ENCODE measurements at places on chromosomes 1 and 21. TPM values are rescaled to one million over a fixed set of nuclear protein-coding genes. Genes with fewer than 3 reads are reported as not detected.

DNA sequence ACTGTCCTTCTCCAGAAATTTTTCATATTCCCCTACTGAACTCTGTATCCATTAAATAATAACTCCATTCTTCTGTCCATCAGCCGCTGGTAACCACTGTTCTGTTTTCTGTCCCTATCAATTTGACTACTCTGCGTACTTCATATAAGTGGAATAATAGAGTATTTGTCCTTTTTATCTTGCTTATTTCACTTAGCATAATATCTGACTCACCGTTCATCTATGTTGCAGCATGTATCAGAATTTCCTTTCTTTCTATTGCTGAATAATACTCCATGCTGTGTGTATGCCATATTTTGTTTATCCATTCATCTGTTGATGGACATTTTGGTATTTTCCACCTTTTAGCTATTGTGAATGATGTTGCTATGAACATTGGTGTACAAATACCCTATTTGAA lies 71.9 kb downstream of the CEP350 start:
- DNase-seq, result no peak

Gene SLC2A5
- 0.32 TPM for total RNA-seq

DNA sequence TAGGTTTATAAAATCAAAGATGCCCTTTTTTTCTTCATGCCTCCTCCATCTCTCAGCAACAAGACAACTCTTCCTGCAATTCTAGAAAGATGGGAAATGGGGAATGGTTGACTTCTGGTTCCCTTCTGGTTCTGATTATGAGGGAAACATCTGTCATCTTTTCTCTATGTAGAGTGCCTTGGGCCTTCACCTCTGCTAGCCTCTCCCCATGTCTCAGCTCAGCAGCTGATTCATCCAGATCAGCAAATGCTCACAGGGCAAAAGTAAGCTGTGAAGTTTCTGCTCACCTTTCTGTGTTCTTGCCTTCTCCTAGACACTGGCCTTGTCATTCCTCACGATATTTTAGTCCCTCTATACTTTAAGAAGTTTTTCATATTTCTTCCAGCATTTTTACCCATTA lies 17.8 kb upstream of the BECN2 start:
- DNase-seq, result no peak

Gene CELA3B
- not detected for total RNA-seq

Gene DLGAP3
- 1.6 TPM for total RNA-seq

DNA sequence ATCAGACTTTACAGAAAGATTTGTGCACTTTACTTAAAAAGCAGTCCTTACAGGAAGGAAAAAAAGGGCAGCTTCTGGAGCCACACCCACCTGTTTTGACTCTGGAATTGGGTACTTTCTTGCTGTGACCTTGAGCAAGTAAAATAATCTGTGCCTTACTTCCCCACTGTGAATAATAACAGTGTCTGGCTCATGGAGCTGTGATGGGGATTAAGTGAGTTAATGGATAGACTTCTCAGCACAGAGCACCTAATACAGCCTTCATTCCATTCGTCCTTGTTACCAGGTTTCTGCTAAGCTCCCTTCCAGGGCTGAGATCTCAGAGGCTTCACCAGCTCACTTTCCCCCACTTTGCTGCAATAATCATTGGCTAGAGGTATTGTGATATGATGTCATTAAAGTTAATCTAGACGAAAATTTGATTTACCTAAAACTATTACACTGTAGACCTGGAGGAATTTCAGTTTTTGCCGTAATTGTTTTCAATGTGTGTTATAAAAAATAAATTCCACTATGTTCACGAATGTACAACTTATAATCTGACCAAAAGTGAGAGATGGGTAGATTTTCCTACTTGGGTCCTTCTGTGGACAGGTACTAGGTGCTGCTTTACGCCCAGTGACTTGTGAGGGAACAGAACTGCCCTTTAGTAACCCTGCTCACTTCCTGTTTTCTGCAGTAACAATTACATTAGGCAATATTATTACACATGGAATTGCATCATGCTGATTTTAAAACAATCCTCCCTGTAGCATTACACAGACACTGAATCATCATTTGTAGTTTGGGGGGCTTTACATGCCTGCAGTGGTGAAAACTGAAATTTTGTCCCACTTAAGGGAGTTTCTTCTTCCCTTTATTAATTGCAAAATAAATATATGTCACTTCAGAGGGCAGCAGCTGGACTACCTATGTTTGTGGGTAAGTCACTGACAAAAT lies 19.7 kb upstream of the ABCG1 start:
- DNase-seq, result no peak

DNA sequence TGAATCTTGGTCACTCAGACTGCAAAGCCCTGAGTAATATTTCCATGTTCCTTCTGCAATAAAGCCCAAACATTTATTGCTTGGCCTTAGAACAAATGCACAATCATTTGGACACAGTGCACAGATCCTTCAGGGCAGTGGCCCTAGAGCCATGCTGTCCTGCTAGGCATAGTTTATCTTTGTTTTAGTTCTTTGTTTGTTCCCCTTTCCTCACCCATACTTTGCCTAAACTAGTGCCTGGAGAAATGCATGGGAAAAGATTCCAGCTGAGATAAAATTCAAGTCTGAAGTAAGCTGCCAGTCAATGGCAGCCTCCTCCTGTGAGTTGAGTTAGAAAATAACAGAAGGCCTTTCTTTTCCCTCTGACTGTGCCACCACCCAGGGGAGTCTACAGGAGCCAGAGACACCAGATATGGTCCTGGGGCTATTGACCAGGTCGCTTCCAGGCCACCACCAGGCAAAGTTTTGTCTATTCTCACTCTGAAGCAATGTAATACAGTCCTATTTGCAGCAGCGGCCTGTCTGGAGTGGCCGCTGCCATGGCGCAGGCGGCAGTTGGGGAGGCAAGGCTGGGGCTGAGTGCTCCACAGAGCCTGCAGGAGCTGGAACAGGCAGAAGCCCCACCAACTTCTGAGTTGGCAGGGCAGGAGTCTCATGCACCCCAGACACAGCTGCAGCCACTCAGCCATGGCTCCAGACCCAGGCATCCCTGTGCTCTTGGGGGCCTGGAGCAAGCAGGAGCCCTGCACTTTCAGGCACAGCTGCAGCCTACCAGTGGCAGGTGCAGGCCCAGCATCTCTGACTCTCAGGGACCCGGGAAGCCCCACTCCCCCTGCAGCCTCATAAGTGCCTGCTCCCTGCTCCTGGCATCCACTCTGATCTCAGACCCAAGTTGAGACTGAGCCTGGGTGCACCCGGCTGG lies 258.6 kb downstream of the GPATCH2 start:
- DNase-seq, result no peak

Gene ESRRG
- not detected for total RNA-seq

Gene CSMD2
- total RNA-seq, result not detected

Gene KRTAP21-2
- not detected for total RNA-seq

GRCh38 chr1:34906756-34907155 lies 22.7 kb downstream of the DLGAP3 start:
- no peak for DNase-seq

DNA sequence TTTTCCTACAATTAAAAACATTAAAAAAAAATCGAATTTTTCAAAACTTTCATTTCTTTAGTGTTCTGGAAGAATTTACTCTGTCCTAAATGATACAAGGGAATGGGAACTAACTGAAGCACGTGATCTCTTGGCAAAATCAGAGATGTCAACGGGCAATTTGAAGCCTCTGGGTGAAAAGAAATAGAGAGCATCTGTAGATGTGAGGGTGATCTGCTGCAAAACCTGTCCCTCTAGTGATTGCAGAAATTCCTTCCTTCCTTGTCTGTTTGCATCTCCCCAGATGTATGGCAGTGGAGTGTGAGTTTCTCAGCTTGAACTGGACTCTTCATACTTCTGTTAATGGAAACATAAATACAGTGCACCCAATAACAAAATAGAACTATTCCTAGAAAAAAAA lies 100.5 kb upstream of the S1PR1 start:
- no peak for DNase-seq

Gene OR2L13
- total RNA-seq, result not detected

DNA sequence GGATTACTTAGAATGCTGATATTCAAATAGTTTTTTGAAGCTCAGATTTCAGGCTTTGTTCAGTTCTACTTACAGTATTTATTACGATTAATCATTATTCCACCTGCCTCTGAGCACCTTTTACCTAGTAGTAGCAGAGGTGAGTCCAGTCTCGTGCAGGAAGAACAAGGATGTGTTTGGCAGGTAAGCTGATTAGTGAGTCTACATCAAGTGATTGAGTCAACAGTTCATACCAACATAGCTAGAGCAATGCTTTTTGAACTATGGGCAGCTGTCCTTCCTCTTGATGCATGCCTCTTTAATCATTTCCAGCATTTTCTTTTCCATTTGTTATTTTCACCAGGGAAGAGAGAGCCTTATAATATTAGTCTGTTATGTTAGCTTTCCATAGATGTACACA lies 838.9 kb downstream of the USP25 start:
- DNase-seq, result no peak

DNA sequence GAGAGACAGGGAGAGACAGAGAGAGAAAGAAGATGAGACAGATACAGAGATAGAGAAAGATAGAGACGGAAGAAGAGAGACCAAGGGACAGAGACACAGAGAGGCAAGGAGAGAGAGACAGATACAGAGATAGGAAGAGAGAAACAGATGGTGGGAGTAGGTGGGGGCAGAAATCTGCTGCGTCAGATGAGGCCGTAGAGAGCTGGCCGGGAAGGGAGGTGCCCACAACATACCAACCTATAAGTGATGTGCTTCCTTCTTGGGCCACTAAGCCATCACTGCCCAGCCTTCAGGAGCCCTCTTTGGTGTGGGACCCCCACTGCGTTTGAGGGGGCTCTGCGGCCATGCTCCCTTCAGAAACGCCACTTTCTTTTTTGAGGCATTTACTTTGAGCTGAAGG lies 307.6 kb upstream of the VAMP3 start:
- no peak for DNase-seq

- no peak for DNase-seq
Measured at GRCh38 chr1:54080598-54081049, 27.2 kb downstream of the TCEANC2 start.

- no peak for DNase-seq
Measured at GRCh38 chr21:44816761-44817505, 929 bp downstream of the SUMO3 start.

Gene COL24A1
- 0.25 TPM for total RNA-seq

GRCh38 chr1:233261206-233261605 lies 34.3 kb downstream of the PCNX2 start:
- no peak for DNase-seq

GRCh38 chr1:33455539-33456501 lies 16.6 kb upstream of the ZSCAN20 start:
- peak; percentile 60 for DNase-seq

GRCh38 chr1:151907363-151908139 lies 1.8 kb downstream of the THEM4 start:
- DNase-seq, result no peak

DNA sequence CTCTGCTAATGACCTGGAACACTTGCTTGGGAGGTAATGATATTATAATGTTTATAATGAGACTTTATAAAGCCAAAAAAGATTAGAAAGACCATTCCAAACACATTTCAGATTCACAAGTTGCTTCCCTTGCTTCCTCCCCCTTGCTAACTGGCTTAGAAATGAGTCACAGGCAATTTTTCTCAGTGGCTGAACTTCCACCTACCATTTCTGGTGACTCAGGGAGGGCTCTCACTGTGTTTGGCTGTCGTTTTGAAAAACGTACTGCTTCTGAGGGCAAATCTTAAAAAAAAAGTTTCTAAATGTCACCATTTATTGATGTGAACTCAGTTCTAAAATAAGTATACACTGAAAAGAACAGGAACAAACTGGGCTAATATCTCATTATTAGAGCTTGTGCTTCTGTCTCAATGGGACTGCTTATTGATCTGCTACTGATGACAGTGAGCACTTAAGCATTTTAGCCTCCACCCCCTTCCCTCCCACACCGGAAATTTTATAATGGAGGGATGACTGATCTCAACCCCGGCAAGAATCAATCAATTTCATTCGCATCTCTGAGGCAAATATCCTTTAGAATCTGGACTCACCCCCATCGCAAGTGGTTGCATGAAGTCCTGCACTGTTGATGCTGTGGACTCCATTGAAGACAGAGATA lies 278.3 kb downstream of the KCTD3 start:
- no peak for DNase-seq

GRCh38 chr1:55631509-55631908 lies 416.3 kb upstream of the USP24 start:
- DNase-seq, result no peak

DNA sequence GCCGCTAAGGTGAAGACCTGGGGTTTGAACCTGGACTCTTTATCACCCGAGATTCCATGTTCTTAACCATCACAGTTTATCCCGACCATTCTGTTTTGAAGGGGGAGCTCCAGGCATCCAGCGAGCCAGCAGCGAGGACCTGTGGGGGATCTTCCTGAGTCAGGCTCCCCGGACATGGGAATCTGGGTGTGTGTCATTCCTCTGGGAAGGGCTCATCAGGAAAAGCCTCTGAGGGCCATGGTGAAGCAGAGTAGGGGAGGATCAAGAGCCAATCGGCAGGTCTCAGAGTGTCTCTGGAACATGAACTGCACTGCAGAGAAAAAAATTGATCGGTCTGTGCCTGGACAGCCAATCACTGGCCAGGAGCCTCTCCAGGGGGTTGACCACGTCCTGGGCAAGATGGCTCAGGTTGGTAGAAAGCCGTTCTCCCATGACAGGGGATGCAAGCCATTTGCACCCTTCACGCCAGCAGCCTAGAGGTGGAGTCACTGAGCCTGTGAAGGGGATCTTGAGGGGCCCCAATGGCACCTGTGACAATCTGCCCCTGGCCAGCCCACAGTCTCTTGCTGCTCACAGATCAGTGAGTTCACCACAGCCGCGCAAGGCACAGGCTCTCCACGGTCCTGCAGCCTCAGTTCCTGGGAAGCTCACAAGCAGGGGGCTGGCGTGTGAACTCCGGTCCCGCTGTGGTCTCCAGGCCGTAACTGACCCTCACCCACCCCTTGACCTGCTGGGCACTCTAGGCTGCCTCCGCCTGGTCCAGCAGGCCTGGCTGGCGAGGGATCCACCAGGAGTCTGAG lies 20.4 kb upstream of the ACTRT2 start:
- DNase-seq, result no peak

Gene PODN
- total RNA-seq, result 0.43 TPM

- DNase-seq, result no peak
Measured at GRCh38 chr1:60113596-60113995, 40.0 kb upstream of the C1orf87 start.

- no peak for DNase-seq
Measured at GRCh38 chr1:207748737-207749528, 2.9 kb upstream of the CD46 start.

DNA sequence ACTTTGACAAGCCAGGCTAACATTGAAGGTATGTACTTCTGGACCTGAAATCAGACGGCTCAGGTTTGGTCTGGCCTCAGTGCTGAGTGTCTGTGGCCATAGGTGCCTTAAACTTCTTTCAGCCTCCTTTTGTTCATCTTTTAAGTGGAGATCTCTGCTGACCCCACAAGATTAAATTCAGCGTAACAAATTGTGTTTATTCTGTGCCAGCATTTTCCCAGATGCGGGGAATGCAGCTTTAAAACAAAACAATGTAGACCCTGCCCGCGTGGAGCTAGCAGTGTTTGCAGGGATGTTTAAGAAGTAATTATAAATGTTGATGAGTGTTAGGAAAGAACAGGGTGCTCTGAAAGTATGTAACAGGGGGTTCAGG lies 923 bp downstream of the CAP1 start:
- no peak for DNase-seq

DNA sequence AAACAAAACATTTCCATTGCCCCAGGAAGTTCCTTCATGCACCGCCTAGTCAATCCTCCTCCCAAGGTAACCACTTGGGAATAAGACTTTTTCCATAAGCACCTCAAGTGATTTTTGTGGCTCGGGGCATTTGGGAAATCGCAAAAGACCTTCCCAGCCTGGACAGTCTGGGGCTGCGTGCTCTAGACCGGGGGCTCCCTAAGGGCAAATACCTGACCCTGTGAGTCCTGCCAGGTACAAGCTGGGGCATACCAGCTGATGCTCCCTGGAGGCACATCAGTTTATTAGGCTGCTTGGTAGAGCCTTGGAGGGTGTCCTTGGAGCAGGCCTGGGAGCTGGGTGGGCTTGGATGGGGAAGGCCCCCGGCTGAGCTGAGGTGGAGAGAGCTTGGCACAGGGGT lies 34.4 kb downstream of the ALPL start:
- no peak for DNase-seq
